ENCODE measurements at places on chromosomes 7 and 10.

DNA sequence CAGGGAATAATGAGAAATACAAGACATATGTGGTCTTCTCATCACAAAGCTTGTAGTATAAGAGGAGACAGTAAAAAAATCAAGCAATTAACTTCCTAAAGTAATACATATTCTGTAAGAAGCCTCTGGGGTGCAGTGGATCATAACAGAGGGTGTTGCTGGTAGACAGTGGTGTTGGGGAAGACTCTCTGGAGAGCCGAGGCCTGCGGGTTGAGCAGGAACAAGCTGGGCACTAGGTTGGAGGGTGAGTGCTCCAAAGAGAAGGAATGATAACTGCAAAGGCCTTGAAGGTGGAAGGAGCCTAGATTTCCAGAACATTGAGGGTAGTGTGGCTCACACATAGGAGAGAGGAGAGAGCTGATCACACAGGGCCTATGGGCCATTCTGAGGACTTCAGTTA, 1.5 kb downstream of the GIMAP4 start:
- no peak for DNase-seq

DNA sequence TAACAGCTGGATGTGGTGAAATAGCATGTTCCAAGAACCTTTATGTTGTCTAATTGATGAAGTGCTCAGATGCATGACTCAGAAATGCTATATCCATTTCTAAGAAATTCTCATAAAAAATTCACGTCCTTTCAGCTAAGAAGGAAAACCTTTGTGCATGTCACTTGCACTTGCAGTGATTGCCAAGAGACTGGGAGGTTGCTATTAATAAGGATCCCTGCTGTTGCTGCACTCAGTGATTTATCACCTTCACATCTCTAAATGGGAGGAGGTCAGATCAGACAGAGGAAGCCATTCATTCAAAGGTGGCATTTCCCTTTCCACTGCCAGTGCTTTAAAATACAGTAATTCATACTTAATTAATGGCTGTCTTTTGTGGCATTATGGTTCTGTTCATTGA, 89.5 kb downstream of the THSD7A start:
- DNase-seq = peak; percentile 1

DNA sequence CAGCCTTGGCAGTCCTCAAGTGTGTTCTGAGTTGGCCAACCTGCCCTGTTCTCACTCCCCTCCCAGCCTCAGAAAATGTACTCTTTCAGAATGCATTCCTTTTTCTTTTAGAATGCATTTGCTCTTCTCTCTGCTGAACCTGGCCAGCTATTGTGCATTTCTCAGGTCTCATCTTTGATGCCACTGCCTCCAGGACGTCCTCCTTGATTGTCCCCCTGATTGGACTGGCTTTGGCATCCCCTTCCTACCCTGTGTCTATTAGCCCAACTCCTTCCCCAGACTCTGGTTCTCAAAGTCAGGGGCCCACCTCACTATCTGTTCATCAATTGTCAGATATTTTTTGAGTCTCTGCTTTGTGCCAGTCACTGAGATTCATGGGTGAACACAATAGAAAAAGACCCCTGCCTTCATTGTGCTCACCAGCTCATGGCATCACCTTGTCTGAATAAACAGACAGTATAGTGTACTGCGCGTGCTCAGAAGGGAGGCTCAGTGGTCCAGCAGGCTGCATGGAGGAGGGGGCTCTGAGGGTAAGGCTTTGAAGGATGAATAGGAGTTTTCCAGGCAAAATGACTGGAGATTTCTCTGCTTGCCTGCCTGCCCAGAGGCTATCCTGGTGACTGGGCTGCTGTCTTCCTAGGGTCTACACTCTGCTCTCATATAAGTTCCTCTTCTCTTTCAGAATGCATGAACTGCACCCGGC, 96.5 kb downstream of the MYL10 start:
- no peak for DNase-seq

DNA sequence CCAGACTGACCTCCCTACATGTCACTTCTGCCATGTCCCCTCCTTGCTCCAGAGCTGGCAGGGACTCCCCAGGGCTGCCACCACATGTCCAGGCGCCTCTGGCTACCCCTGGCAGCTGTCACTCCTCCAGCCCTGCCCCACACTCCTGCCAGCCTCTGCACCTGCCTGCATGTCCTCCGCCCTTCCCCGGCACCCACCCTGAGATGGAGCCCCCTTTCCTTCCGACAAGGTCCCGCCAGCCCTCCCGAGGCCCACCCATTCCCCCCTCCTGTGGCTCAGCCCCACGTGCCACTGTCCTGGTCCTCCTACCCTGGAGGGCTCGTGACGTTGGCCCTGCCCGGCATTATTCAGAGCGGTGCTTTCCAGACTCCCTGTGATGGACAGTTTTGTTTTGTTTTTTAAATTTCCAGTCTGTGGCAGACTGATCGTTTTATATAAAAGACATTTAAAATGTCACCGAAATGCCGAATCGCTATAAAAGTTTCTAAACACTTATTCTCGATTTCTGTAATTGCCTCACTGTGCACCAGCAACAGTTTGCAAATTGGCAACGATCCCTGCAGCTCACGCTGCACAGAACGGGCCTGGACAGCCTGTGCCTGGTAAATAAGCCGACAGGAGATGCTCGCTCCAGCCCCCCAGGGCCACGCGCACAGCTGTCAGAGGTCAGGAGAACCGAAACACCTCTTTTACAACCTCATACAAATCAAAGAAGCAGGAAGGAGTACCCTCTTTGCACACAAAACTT, 111.1 kb upstream of the SH2B2 start:
- no peak for DNase-seq

DNA sequence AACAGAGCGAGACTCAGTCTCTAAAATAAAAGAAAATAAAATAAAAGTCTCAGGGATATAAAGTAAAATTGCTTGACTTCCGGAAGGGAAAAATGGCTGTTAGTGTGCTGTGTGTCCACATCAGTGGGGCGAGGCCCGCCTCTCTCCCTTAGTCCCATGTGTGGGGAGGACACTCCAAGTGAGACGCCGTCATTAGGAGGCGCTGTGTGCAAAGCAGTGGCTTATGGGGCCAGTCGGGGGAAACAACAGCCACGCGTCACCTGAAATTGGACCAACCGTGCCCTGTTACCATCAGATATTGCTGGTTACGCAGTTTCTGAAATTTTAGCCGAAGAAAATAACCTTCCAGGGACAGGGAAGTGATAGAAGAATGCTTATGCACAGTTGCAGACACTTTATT, 15.8 kb downstream of the SFXN4 start:
- DNase-seq = no peak

GRCh38 chr7:122257056-122257455, 47.5 kb downstream of the FEZF1 start:
- no peak for DNase-seq

GRCh38 chr10:71493741-71494140, 97.0 kb downstream of the CDH23 start:
- DNase-seq = no peak

DNA sequence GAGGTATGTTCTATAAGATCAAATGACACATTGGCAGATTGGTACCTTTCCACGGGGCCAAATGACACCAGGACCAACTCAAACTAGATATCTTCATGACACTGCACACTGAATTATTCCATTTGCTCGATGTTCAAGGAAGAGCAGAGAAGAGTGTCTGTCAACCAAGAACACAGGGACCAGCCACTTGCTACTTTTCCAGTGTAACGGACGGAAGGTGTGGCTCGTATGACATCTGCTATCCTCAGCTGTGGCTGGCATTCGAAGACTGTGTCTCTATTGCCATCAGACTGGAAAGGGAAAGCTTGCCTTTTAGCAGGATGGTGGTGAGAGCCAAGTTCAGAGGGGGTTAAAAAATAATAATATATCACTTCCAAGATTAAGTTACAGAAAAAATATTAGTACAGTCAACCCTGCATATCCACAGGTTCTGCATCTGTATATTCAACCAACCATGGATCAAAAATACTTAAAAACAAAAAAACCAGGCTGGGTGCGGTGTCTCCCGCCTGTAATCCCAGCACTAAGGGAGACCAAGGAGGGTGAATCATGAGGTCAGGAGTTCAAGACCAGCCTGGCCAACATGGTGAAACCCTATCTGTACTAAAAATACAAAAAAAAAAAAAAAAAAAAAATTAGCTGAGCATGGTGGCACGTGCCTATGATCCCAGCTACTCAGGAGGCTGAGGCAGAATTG, 237.1 kb downstream of the PRPF18 start:
- DNase-seq = no peak

DNA sequence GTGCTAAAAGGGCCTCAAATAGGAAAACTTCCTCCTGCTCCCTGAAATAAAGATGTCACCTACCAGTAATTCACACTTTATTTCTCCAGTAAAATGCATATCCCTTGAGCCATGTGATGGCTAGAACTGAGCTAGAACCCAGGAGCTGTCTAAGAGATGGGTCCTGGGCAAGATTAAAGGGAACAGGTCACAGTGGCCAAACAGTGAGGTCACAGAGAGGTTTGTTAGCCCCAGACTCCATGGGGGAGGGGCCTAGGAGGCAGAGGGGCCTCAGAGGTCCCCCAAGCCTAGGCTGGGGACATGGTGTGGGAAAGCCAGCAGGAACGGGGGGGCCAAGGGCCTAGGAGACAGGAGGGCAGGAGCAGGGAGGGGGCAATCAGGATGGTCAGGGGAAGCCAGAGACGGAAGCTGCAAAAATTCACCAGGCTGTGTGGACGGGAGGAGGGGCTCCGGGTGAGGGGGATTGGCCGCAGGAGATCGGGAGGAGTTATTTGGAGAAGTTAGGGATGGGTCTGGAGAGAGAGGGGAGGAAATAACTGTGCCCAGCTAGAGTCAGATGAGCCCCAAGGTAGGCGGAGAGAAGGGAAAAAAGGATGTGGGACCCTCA, 3.3 kb downstream of the FBXO24 start:
- DNase-seq = no peak

- no peak for DNase-seq
Measured at GRCh38 chr7:26743205-26743604, 121.2 kb downstream of the SKAP2 start.

DNA sequence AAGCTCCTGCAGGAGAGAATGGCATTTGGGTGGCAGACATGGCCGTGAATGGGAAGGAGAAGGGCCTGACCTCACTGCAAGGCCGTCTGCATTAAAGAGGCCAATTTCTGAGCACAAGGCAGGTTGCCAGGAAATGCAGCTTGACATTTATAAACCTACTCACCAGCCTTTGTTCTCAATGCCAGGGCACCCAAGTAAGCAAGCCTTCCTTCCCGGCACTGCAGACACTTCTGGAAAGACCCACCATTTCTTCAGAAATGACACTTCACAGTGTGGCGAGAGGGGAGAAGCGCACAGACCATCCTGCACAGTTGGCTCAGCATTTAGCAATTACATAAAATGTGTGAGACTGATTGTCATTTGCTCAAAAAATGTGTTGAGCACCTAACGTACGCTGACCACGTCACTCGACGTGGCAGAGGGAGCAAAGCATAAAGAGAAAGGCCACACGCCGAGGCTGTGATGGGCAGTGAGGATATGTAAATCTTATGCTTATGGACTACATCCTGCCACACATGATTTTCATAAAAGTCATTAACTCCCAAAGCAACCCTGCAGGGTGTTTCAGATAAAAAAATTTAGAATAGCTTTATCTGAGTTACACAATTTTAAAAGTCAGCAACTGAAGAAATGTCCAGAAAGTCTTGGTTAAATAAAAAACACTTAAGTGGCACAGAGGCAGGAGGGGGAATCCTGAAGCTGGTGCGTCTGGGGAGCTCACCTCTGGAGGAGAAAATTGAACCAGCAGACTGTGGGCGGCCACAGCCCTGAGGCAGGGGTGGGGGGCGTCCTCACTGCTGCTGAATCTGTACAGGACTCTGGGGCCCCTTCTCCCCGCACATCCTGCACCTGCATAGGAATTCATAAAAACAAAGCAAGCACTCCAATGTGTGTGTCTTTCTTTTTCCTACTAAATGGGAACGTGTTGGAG, 543.8 kb downstream of the PTPRN2 start:
- DNase-seq = no peak

GRCh38 chr7:130559184-130559583, 67.3 kb downstream of the MEST start:
- DNase-seq = no peak

- no peak for DNase-seq
Measured at GRCh38 chr10:132394936-132395703, 1.9 kb upstream of the PWWP2B start.

DNA sequence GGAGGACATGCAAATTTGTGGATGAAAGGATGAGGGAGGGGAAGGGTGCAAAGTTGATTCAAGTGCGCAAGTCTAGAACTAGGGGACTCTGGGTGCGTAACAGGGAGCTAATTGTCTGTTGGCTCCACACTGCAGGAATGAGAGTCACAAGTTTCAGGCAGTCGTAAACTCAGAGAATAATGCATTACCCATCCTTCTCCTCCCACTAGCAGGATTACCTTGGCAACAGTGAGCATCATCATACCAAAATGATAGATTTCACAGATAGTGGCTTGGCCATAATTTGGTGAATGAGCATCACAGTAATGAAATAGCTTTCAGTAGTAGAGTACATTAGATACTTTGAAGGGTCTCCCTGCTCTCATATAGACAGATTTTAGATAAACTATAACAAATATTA, 565.5 kb downstream of the GALNT17 start:
- no peak for DNase-seq

GRCh38 chr7:109522585-109522984, 952.9 kb downstream of the DNAJB9 start:
- no peak for DNase-seq

- no peak for DNase-seq
Measured at GRCh38 chr7:77619314-77619713, 76.9 kb upstream of the RSBN1L start.

DNA sequence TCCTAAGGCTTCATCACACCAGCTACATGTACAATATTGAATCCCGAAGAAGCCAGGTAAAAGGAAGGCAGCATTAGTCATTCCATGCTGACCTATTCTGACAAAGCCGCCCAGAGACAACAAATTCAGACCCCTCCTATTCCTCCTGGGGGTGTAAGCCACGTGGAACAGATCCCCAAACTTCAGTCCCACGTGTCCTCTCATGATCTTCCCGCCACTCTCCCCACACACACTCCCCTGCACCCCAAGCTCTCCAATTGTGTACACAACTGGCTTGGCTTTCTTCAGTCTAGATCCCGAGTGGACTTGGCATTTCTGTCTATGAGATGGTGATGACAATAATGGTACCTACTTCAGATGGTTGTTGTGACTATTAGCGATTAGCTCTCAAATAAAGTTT, 8.6 kb downstream of the PDE6C start:
- no peak for DNase-seq

- no peak for DNase-seq
Measured at GRCh38 chr10:14481752-14482151, 151.0 kb upstream of the FRMD4A start.

Measured in H54 (cell line).